Activated T-helper 1 cell treated with anti-CD3 and anti-CD28 coated beads, Interleukin-12 subunit alpha, Interleukin-12 subunit beta, Interleukin-2, Interleukin-4 antibody, amounts not matched to agents 30 ng/mL and 10 ng/mL and 1 ng/mL, durations not matched to agents 14 hours and 24 hours and 36 hours (primary cell): ENCODE measurements at places on chromosomes 2 and 18.

GRCh38 chr2:204749319-204749718 lies 204.0 kb downstream of the PARD3B start:
- no peak overlapping the region for H3K27ac ChIP-seq
- no peak for DNase-seq
- H3K4me3 ChIP-seq: no peak overlapping the region

GRCh38 chr18:56715121-56715520 lies 64.0 kb downstream of the WDR7 start:
- H3K36me3 ChIP-seq: no peaks in the 10 kb centered on the region
- no peak overlapping the region for H3K27ac ChIP-seq
- H3K4me3 ChIP-seq: no peak overlapping the region
- H3K4me1 ChIP-seq: peaks cover 29% of the 10 kb centered on the region

DNA sequence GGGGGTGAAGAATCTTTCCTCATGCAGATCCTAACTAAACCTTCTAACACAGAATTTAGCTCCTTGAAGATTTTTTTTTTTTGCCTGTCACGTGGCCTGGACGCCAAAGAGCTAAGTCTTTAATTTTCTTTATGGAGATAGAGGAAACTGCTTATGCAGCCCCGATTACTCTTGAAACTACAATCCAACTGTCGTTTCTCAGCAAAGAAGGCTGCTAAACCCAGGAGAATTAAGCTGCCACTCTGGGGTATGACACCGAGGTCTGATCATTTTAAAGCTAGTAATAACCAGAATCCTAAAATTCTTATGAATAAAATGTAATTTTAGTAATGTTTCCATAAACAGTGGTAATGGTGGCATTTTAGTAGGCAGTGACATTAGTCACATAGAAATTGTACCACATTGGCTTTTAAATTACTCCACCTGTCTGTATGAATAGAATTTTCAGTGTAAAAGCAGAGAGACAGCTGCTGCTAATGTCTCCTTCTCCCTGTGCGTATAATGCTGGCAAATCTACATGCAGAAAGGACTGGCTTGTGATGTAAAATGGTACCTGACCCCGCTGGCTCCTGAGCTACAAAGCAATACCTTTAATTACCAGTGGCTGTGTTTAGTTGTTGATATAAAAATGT lies 86.5 kb downstream of the MEIS1 start:
- no peak overlapping the region for H3K4me3 ChIP-seq
- no peak overlapping the region for H3K27ac ChIP-seq
- H3K27me3 ChIP-seq: no peaks in the 10 kb centered on the region

DNA sequence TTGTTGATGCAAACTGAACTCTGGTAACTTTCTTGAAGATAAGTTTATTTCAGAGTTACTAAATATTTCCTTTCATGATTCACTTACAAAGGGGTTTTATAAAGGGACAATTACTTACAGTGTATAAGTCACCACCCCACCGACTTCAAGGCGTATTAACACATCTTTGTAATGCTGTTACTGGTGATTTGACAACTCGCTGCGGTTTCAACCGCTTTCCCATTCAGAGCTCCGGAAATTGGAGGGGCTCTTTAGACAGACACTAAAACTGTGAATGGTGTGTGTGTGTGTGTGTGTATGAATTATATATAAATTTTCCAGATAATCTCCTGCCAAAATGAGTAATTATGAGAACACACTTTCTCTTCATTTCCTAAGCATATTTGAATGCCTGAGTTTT lies 4.9 kb downstream of the TM4SF20 start:
- DNase-seq: peak; percentile 4
- H3K4me3 ChIP-seq: no peak overlapping the region
- peak overlapping the region; percentile 52 for H3K27ac ChIP-seq
- no peaks in the 10 kb centered on the region for H3K27me3 ChIP-seq
- H3K4me1 ChIP-seq: peaks cover 12% of the 10 kb centered on the region
- H3K36me3 ChIP-seq: no peaks in the 10 kb centered on the region

GRCh38 chr2:235324324-235324723 lies 169.5 kb upstream of the AGAP1 start:
- DNase-seq: no peak
- H3K36me3 ChIP-seq: no peaks in the 10 kb centered on the region

DNA sequence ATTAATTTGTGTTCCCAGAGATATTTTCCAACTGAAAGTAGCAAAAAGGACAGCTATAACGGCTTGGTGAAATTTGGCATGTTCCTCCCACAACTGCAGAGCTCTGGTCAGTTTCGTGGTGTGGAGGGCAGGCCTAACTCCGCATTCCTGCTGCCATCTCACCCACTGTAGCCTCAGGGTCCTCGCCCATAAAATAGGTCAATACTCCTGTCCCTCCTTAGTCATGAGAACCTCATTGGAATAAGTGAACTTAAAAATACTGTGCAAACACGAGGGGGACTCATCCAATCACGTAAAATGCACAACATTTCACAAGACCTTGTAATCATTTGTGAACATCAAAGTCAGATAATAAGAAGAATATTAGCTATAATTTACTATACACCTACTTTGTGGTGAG lies 143.5 kb upstream of the NCKAP5 start:
- no peak overlapping the region for H3K27ac ChIP-seq
- no peak overlapping the region for H3K4me3 ChIP-seq
- no peaks in the 10 kb centered on the region for H3K27me3 ChIP-seq

GRCh38 chr2:168934826-168935225 lies 33.7 kb downstream of the G6PC2 start:
- H3K27ac ChIP-seq: no peak overlapping the region
- DNase-seq: no peak
- no peaks in the 10 kb centered on the region for H3K36me3 ChIP-seq
- peaks cover 25% of the 10 kb centered on the region for H3K27me3 ChIP-seq
- no peak overlapping the region for H3K4me3 ChIP-seq
- no peaks in the 10 kb centered on the region for H3K4me1 ChIP-seq

- H3K27me3 ChIP-seq: no peaks in the 10 kb centered on the region
- no peak overlapping the region for H3K4me3 ChIP-seq
- no peak for DNase-seq
- H3K27ac ChIP-seq: no peak overlapping the region
- H3K4me1 ChIP-seq: no peaks in the 10 kb centered on the region
- no peaks in the 10 kb centered on the region for H3K36me3 ChIP-seq
Measured at GRCh38 chr18:10242936-10243680, 211.3 kb upstream of the APCDD1 start.

GRCh38 chr2:164593959-164594358 lies 27.3 kb downstream of the GRB14 start:
- no peak overlapping the region for H3K27ac ChIP-seq
- no peaks in the 10 kb centered on the region for H3K27me3 ChIP-seq
- H3K36me3 ChIP-seq: no peaks in the 10 kb centered on the region
- H3K4me3 ChIP-seq: no peak overlapping the region

DNA sequence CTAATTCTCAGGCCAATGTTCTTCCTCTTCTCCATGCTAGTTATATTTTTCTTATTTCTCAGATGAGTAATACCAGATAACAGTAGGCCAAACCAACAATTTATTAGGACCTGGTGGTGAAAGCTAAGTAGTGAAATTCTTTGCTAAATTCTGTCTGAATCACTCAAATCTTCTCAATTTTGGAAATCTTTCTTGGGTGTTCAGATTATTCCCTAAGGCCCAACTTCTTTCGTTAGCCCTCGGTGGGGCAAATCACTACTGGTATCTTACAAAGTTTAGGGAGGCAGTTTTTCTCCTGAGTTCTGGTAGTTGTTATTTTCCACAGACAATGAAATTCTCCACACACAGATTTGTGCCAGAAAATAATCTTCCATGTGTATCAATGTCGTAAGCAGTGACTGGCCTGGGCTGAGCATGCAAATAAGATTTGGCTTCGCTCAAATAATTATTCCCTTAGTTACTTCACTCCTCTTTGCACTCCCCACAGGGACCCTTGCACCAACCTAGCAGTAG lies 443.5 kb upstream of the SLC14A2 start:
- no peaks in the 10 kb centered on the region for H3K27me3 ChIP-seq
- H3K4me3 ChIP-seq: no peak overlapping the region
- no peak for DNase-seq
- H3K4me1 ChIP-seq: no peaks in the 10 kb centered on the region
- no peaks in the 10 kb centered on the region for H3K36me3 ChIP-seq

DNA sequence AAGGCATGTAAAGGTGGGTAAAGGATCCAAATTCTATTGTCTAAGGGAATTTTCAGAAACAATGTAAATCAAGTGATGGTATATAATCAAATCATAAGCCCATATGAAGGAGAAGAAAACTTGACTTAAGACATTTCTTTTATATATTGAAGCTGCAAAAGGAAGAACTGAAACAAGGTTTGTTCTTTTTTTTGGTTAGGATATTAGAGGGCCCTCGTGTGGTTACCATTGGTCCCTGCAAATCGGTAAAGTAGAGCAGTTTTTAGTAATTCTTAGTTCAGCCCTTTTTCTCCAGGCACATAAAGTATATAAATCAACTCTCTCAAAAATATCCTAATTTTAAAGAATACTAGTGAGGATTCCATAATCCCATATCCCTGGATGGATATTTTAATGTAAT lies 105.6 kb upstream of the STK17B start:
- no peaks in the 10 kb centered on the region for H3K36me3 ChIP-seq
- H3K4me3 ChIP-seq: no peak overlapping the region
- H3K4me1 ChIP-seq: peaks cover 44% of the 10 kb centered on the region
- no peak for DNase-seq
- H3K27me3 ChIP-seq: no peaks in the 10 kb centered on the region
- no peak overlapping the region for H3K27ac ChIP-seq

- no peaks in the 10 kb centered on the region for H3K4me1 ChIP-seq
- H3K4me3 ChIP-seq: no peak overlapping the region
Measured at GRCh38 chr2:101410746-101411145, 23.4 kb upstream of the CREG2 start.

GRCh38 chr2:126891681-126892500 lies 6.8 kb upstream of the TEX51 start:
- H3K27me3 ChIP-seq: peaks cover 3% of the 10 kb centered on the region
- H3K27ac ChIP-seq: no peak overlapping the region
- H3K4me3 ChIP-seq: no peak overlapping the region
- H3K4me1 ChIP-seq: peaks cover under 1% of the 10 kb centered on the region

DNA sequence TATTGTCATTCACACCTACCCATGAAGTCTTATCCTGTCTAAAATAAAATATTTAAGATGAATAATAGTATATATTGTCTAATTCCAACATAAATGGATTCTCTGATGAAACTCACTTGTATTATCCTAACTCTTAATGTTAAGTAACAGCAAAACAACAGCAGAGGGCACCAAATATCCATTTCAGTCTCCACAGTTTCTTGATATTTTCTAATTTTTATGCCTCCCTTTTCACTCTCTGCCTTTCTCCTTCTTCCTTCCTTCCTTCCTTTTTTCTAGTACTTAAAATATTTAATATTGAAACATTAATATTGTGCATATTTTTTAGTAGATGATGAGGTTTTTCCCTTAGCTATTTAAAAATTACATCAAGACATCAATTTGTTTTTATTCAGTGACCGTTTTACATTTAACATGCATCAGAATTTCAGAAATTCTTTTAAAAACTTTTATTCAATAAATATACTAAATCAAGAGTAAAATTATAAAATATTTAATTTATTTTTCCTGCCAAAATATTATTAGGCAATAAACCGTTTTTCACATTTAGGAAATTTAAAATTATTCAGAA lies 97.6 kb downstream of the WDR7 start:
- H3K4me3 ChIP-seq: no peak overlapping the region
- H3K4me1 ChIP-seq: peaks cover 22% of the 10 kb centered on the region
- H3K27me3 ChIP-seq: no peaks in the 10 kb centered on the region
- H3K36me3 ChIP-seq: peaks cover 3% of the 10 kb centered on the region
- no peak overlapping the region for H3K27ac ChIP-seq

- no peaks in the 10 kb centered on the region for H3K27me3 ChIP-seq
- no peak overlapping the region for H3K4me3 ChIP-seq
- peaks cover 49% of the 10 kb centered on the region for H3K4me1 ChIP-seq
- H3K27ac ChIP-seq: no peak overlapping the region
- DNase-seq: no peak
Measured at GRCh38 chr18:2716394-2717326, 61.1 kb downstream of the SMCHD1 start.

DNA sequence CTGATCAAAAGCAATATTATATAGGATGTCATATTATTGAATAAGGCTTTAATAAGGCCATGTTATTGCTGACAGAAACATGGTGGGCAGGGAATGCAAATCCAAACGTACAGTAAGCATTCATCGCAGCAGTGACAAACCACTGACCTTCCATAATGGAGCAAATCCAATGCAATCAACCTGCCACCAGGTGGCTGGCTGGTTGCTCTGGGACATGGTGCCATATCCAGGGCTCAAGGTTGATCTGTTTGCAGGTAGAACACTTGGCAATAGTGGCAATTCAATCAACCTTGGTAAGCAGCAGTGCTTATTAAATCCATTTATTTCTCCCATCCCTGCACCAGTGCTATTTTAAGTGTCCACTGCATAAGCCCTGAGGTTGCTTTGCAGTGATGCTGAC lies 75.4 kb downstream of the CERKL start:
- H3K4me3 ChIP-seq: no peak overlapping the region
- H3K27ac ChIP-seq: no peak overlapping the region
- H3K27me3 ChIP-seq: peaks cover 14% of the 10 kb centered on the region
- peaks cover 10% of the 10 kb centered on the region for H3K4me1 ChIP-seq

DNA sequence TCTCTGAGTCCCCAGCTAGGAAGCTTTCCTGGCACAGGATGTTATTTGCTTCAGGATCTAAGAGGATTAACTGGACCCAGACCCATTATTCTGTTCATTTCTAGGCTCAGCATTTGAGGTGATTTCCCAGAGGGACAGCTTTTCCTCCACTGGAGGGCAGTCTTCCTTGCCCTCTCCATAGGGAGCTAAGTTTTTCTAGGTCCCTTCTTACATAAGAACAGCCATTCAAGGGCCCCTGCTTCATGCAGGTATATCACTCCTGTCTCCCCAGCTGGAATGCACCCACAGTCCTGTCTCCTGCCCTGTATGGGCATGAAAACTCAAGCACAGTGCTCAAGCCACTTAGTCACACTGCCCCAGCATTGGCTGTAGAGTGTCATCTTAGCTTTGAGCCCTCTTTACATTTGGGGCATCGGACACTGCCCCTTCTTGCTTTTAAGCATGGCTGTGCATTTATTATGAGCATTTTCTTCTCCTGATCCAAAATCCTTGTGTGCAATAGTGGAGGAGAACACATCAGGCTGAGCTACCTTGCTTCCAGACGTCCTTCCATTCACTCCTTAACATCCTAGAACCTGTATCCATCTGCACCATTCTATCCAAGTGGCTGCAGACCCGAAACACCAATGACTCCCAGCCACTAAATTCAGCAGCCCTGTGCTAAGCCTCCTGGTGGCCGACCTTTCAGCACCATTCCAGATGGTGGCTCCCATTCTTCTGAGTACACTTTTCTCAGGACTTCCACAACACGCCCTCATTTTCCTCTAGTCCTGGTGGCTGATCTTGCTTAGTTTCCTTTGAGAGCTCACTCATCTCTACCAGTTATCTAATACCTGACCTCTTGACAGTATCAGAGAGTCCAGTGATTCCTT lies 80.0 kb downstream of the COPS8 start:
- H3K36me3 ChIP-seq: peaks cover 2% of the 10 kb centered on the region
- H3K27ac ChIP-seq: no peak overlapping the region
- no peak for DNase-seq
- no peak overlapping the region for H3K4me3 ChIP-seq

- H3K4me1 ChIP-seq: no peaks in the 10 kb centered on the region
- no peak overlapping the region for H3K27ac ChIP-seq
- no peaks in the 10 kb centered on the region for H3K36me3 ChIP-seq
- no peak overlapping the region for H3K4me3 ChIP-seq
Measured at GRCh38 chr2:175282886-175283285, 101.4 kb upstream of the ATP5MC3 start.
